Hepatic stellate cell (primary cell): ENCODE measurements at places on chromosomes 16 and 17.

DNA sequence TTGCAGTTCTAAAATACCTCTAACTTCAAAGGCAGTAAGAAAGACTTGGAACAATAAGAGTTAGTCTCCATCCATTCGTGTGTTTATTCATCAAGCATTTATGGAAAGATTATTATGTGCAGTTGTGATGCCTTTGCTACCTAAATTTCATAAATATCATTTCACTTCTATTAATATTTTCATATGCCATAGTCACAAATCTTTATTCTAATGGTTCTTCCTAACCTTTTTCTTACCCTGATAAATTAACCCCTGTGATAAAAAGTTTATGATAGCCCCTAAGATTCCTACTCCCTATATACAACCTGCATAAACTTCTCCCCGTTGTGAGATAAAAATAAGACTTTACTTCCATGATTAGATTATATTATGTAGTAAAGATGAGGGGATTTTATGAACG, 94.9 kb downstream of the BRIP1 start:
- no peak for DNase-seq

GRCh38 chr16:81695321-81696165, 83.5 kb upstream of the PLCG2 start:
- DNase-seq = no peak

DNA sequence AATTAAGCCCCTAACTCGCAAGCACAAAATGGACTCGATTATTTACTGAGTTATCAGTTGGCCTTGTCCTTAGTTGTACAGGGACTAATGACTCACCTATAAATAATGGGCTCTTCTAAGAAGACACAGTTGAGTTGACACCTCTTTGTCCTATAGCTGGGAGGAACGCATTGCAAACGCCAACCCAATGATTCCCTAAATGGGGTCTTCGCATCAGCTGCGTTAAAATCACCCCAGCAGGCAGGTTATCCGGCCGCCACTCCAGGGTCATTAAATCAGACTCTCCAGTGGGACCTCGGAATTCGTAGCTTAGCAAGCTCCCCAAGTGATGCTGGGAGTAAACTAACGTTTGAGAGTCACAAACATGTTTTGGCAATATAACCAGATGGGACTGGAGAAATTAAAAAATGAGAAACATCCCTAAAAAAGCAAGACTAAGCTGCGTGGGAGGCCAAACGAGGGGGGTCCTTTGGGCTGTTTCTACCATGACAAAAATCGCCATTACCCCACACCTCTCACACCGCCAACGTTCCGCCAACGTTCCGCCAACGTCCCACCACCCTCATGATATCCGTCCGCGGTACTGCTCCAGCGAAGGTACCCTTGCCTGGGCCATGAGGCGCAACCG, 932 bp upstream of the NFE2L1 start:
- no peak for DNase-seq

DNA sequence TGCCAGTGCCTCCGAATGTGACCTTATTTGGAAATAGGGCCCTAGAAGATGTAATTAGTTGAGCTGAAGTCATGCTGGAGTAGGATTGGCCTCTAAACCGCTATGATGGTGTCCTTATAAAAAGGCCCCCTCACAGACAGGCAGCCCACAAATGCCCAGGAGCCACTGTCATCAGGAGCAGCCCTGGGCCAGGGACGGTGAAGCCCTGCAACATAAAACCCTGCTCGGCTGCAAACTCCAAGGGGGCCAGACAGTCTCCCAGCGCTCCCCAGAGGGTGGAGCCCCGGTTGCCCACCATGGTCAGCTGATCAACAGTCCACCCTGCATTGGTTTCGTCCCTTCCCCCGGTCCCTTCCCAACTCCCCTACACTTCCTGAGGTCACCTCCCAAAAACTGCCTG, 351.7 kb downstream of the FOXL1 start:
- no peak for DNase-seq

DNA sequence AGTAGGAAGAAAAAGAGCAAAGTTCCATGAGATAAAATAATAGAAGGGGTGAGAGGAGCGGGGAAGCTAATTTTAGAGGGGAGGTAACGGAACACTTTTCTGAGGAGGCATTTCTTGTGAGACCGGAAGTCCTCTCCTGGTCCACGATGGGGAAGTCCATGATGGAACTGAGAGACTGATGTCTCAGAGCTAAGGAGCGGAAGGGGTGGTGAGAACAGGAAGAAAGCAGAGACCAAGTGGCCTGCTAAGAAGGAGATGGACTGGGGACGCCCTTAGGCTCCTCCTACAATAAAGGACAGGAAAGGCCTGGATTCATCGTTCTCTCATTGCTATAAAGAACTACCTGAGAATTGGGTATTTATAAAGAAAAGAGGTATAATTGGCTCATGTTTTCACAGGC, 59.4 kb downstream of the ADAMTS18 start:
- DNase-seq = no peak

GRCh38 chr16:78122774-78123315, 23.4 kb downstream of the WWOX start:
- peak; percentile 34 for DNase-seq

GRCh38 chr16:3983081-3983520, 102.6 kb upstream of the CREBBP start:
- DNase-seq = peak; percentile 78

GRCh38 chr16:30122604-30123160, 338 bp downstream of the MAPK3 start:
- peak; percentile 27 for DNase-seq

DNA sequence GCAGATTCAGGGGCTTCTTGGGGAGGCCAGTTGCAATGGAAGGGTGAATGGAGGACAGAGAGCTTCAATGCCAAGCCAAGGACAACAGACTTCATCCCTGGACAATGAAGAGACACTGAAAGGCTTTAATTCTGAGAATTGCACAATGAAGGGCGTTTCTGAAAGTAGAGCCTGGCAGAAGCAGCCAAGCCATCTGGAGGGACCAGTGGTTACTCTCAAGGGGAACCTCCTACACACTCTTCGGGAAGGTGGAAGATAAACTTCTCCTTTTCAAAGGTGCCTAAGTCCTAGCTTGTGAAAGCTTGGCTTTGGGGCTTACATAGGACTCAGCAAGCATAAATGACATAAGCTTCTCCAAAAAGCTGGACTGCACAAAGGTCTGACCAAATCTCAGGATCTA, 6.2 kb upstream of the CES1 start:
- DNase-seq = no peak

DNA sequence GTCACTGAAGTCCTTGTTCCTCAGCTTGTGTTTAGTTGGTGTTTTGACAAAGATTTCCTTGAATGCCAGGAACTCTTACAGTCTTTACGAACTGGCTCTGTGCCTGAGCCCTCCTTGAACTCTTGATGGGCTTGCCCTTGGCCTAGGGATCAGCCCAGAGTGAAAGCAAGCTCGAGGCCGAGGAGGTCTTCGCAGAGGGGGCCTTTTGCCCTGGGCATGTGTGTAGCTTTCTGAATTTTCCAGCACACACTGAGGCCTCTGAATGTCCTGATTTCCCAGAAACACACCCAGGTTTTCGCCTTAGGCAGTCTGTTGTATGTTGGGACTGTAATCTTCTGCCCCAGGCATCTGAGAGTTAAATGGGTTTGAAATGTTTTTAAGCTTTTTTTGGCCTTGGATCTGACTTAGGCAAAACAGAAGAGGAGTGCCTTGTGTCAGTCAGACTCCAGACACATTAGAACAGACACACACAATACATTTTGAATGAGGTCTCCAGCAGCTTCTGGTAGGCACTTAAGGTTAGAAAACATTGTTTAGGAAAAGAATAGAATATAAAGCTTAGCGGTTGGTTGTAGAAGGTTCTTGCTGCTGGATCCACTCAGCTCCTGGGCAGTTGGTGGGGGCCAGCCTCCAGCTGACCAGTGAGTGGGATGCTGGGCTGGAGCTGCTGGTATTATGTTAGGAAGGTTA, 17.1 kb downstream of the FOXK2 start:
- DNase-seq = peak; percentile 36

GRCh38 chr17:79023886-79024771, at the start of gene C1QTNF1:
Gene C1QTNF1 (plus strand): TSS chr17:79024169. CDS start chr17:79043969, 19,800 bp downstream.
- DNase-seq = peak; percentile 41

DNA sequence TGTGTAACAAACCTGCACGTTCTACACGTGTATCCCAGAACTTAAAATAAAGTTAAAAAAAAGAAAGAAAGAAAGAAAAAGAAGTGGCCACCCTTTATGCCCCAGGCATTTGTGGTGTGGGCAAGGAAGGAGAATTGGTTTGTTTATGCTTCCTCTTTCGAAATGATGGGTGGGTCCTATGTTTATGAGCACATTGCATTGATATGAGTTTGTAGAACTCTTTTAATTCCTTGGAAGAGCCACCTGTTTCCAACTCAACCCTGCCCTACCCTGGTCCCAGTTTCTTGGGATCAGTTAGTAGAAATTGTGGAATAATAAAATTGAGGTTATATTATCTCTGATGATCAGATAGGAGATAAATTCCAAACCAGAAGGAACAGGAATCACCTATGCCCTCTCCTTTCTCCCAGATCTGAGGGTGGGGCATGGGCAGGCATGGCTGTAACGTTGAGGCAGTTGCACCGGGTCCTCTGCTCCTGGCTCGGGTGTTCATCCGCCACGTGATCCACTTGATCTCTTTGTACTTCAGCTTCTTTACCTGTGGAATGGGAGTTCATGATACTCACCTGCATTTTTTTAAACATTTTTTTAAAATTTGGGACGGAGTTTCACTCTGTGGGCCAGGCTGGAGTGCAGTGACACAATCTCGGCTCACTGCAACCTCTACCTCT, 15.9 kb downstream of the CHAD start:
- no peak for DNase-seq

- DNase-seq = peak; percentile 94
Observed at GRCh38 chr17:80513892-80514291, 30.7 kb upstream of the RPTOR start.

- DNase-seq = no peak
Observed at GRCh38 chr17:32123782-32124181, 18.5 kb upstream of the RHOT1 start.

GRCh38 chr16:81896902-81897301, 114.4 kb downstream of the SDR42E1 start:
- DNase-seq = peak; percentile 19

GRCh38 chr16:63195336-63195735, 1159.1 kb upstream of the CDH8 start:
- no peak for DNase-seq

DNA sequence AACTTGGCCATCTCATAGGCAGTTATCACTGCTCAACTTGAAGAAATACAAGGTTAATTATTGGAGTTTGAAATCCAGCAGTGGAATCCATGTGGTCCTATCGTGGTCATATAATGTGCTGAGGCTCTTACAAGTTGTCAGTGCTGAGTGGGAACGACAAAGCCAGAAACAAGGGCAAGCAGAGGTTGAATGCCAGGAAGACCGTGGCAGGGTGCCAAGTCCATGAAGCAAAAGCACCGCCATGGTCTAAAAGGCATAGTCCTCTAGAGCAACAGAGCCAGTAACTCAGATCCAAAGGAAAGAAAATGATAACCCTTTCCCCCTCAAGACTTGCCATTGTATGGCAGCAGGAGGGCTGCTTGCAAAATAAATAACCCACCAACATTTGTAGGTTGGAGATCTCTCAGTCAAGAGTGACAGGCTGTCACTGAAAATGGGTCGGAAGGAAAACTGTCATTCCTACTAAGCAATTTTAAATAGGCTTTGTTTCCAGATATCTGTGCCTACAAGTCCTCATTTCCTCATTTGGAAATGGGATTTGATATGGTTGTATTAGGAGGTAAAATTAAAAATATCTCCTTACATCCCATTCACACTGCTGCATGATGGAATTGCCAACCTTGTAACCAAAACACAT, 36.4 kb upstream of the HSBP1 start:
- DNase-seq = no peak

GRCh38 chr16:66551348-66551759, 1.0 kb upstream of the CKLF start:
- no peak for DNase-seq

GRCh38 chr16:66127459-66128370, 238.8 kb upstream of the CDH5 start:
- DNase-seq = no peak

- no peak for DNase-seq
Observed at GRCh38 chr17:30134551-30134950, 17.9 kb downstream of the NSRP1 start.

DNA sequence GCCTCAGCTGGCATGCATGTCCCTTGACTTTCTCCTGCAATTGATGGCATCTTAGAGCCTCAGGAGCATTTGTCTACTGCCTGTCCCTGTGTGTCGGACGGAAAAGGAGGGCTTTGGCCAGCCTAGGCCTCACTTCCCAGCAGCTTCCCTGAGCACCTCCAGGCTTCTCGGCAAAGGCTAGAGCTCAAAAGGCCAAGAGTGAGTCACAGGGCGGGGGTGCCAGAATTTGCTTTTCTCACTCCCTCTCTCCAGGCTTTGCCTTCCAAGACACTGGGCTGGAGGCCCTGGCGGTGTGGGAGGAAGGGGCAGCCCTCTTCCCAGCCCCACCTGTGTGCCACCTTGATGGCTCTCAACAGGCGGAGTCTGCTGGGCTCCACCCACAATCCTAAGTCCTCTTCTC, 107.3 kb upstream of the MAF start:
- DNase-seq = no peak

GRCh38 chr16:55033225-55034156, 102.8 kb downstream of the IRX5 start:
- no peak for DNase-seq

DNA sequence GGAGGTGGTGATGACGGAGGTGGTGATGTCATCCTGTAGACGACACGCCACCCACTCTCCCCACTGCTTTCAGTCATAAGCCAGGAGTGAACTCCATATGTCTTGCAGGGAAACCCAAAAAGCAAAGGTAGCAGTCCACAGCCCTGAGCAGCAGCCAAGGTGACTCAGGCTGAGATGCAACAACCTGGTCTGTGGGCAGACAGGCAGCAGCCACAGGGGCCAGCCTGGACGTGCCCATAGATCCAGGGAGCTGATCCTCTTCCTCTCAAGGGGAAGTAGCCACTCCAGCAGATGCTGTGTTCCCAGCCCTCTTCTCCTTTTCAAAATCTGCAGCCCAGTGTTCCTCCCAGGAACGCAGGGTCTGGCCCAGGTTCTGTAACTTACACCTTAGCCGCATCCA, 17.3 kb upstream of the CIITA start:
- DNase-seq = no peak

DNA sequence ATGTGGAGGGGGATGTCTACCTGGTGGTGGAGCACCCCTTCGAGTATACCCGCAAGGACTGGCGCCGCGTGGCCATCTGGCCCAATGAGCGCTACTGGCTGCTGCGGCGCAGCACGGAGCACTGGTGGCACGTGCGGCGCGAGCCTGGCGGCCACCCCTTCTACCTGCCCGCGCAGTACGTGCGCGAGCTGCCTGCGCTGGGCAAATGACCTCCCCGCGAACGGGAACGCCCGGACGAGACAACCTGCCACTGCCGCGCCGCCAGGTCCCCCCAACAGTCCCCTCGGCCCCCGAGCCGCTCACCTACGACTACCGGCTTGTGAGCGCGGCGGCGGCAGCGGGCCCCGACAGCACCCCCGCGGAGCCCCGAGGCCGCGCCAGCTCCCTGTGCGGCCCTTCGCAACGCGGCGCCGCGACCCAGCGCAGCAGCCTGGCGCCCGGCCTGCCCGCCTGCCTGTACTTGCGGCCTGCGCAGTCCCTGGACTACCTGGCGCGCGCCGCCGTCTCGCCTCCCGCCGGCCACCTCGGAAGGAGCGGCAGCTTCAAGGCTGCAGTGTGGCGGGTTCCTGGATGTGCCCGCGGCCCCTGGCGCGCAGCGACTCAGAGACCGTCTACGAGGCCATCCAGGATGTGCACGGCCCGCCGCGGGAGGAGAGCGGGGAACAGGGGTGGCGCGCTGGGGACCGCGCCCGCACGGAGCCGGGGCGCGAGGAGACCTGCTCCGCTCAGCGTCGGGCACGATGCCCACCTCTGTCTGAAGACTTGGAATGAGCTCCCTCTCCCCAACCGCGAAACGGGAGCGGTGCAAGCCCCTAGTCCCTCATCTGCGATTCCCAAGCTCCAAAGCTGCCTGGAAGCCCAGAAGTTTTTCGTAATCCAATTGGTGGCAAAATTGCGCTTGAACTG, 48.7 kb upstream of the AMZ2 start:
- no peak for DNase-seq
